ENCODE measurements at places on chromosomes 5 and 9.

DNA sequence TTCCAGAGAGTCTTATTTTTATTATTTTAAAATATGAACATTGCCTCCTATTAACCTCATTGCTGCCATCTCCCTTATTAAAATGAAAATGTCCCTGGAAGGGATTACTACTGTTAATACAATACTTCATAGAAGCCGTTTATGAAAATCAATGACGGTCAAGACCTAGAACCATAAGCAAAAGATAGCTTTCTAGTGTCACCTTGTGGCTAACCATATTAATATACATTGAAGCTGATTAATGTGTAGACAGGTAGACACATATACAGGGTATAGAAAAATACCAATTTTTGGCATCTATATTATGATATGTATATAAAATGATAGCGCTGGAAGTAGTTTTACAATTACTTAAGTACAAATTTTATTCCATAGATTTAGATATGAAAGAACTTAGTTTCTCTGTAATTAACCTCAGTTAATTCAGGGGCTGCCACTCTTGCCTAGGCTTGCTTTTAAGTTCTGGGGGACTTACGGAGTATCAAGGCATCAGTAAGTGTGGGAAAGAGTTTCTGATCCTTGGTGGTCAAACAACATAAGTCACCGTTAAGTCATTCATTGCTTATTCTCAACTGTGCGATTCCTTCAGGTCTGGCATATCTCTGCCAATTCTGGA, 2.5 kb upstream of the YTHDC2 start:
- no peak for DNase-seq

- DNase-seq: no peak
These were observed 1.9 kb downstream of the CDH18 start for GRCh38 chr5:19986031-19986619.

DNA sequence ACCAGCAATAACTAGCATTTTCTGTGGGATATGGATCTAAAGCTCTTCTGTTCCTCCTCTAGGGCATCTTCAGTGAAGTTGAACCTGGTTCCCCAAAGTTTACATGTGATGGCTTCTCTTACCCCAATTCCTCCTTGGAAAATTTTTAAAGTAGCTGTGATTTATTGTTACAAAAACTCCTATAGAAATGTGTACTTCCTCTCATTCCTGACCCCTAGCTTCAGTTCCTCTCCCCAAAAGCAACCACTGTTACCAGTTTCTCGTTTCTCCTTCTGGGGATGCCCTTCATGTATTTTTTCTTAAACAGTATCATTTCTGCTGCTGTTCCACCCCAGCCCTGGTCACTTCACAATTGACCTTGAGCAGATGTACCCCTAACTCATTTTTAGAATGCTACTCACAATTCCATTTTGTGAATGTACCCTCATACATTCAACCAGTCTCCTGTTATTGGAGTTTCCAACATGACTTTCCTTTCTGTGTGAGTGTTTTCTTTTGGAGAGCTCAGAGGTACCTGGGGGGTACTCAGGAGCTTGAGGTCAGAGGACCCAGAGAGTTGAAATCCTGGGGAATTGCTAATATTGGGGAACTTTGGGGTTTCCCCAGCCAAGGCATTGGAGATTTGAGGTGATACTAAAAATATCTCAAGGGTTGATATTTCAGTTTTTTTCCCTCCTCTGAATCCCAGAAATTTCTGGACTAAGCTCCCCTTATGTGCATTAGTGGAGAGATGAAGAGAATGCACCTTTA, 18.6 kb upstream of the GLRX start:
- no peak for DNase-seq

GRCh38 chr5:149213264-149213880, 58.3 kb upstream of the AFAP1L1 start:
- no peak for DNase-seq

- no peak for DNase-seq
These were observed 14.4 kb upstream of the GRXCR2 start for GRCh38 chr5:145887217-145887616.

DNA sequence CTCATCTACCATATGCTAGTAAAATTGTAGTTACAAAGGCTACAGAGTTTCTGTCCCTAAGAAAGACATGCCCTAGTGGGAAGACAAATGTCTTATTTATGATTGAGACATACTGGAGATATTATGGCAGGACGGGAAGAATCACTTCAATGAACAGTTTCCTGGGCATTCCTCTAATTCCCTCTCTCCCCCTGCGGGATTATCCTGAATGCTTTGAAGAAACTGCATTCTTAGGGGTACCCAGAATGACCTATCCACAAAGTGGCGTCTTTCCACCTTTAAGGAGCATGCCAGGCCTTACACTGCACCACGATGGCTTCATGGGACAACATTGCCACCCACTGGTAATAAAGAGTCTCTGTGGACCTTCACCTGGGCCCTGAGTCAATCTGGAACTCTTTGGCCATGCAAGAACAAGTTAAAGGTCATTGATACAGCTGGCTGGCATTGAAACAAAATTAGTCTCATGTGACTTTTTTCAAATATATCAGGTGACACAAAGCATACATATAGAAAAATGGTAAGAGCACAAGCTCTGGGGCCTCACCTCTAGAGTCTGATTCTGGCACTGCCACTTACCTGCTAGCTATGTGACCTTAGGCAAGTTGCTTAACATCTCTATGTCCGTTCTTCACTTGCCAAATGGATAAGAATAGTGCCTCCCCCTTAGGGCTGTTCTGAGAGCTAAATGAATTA, 32.0 kb downstream of the ANKRD55 start:
- DNase-seq: peak; percentile 32

DNA sequence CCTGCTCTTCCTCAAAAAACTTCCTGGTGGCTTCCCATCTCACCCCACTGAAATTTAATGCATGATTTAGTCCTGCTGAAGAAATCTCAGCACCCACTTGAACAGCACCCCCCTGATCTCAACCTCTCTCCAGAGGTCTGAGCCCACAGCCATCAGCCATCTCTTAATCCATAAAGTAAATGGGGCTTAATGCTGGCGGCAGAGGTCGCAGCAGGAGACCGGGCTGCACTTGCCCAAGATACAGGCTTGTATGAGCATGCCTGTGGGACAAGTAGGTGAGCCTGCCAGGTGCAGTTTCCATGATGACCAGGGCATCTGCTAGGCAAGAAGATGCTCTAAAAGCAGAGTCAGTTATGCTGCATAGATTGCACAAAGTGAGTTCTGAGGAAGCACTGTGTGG, 52.4 kb upstream of the CTXN3 start:
- no peak for DNase-seq

DNA sequence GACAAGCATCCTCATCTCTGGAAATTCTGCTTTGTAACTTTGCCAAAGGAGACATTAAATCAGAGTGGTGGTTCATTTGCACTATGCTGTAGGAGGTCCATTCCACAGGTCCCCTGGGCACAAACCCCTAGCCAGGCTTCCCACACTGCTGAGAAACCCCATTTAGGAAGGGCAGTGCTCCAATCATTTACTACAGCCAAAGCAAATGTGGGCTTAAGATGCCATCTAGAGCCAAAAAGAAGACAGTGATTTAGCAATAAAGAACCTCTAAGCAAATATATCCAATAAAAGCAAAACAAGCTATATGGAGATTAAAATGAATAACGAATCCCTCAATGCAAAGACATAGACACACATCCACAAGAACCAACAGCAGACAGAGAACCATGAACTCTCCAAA, 129.0 kb upstream of the ALDH1B1 start:
- DNase-seq: no peak

GRCh38 chr5:88679638-88680037, 203.3 kb downstream of the MEF2C start:
- no peak for DNase-seq

DNA sequence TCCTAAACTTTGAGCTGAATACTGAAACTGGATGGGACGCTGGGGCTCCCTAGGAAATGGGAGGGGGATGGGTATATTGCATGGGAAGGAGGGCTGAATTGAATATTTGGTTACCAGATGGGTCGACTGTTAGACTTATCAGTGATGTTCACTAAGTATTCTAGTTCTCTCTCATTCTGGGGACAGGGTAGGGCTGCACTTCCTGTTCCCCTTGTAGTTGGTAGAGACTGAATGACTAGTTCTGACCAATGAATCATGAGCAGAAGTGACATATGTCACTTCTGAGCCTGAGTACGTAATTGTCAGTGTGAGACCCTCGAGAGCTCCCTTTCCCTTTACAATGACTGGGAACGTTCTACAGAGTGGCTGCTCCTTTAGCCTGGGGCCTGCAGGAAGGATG, 55.5 kb upstream of the DMRT1 start:
- no peak for DNase-seq

DNA sequence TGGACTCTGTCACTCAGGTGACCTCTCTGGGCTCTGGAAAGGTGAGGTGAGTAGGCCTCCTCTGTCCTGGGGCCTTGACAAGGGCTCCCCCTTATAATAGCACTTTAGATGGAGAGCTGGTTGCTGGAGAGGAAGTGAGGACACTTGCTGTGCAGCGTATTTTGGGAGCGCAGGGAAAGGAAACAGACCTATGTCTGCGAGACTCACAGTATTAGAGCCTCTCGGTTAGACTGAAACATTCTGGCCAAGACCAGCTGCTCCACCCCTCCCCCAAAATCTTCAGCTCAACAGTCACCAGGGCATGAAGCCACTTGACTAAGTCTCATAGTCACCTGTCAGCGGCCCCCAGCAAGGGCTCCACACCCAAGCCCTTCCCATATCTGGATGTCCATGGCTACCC, 213.6 kb downstream of the AGTPBP1 start:
- DNase-seq: no peak

- DNase-seq: no peak
These were observed 105.8 kb downstream of the ADAMTS2 start for GRCh38 chr5:179239256-179240135.

DNA sequence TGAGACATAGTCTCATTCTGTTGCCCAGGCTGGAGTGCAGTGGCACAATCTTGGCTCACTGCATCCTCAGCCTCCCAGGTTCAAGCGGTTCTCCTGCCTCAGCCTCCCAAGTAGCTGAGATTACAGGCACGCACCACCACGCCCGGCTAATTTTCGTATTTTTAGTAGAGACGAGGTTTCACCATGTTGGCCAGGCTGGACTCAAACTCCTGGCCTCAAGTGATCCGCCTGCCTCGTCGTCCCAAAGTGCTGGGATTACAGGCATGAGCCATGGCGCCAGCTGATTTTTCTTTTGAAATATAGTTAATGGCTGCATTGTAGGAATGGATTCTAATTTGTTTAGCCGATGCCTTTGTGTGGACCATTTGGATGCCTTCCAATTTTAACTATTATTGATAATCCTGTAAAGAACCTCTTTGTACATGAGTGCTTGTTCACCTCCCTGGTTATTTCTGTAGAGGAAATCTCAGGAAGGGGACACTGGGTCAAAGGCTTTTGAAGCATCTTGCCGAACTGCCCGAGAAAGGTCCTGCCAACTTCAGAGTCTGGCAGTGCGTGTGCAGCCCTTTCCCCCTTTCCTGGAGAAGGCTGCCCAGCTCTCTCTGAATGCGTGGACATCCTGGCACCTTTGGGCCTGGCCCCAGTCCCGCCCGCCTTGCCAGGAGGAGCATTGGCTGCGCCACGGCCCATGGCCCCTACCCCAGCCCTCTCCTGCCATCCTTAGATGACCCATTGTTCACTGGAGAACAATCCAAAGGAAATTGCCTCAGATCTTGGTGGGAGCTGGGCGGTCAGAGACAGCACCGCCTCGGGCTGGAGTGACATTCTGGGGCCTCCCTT, 8.9 kb upstream of the NUP214 start:
- no peak for DNase-seq

DNA sequence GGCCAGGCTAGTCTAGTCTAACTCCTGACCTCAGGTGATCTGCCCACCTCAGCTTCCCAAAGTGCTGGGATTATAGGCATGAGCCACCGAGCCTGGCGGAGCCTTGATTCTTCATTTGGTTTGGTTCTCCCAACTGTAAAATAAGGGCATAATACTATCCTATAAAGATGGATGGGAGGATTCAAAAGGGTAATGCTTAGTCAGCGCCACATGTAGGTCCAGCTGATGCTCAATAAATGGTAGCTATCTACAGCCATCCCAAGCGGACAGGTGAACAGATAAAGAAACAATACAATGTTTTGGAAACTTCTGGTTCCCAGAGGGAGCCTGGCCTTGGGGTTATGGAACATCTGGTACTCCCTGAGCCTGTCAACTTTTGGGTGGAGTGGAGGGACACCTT, 13.6 kb upstream of the SET start:
- no peak for DNase-seq

- DNase-seq: no peak
These were observed 568.0 kb downstream of the ANXA1 start for GRCh38 chr9:73719660-73720059.

- DNase-seq: no peak
These were observed 18.3 kb upstream of the MUSK start for GRCh38 chr9:110650261-110650660.

GRCh38 chr5:83955916-83956315, 235.3 kb upstream of the HAPLN1 start:
- peak; percentile 84 for DNase-seq

DNA sequence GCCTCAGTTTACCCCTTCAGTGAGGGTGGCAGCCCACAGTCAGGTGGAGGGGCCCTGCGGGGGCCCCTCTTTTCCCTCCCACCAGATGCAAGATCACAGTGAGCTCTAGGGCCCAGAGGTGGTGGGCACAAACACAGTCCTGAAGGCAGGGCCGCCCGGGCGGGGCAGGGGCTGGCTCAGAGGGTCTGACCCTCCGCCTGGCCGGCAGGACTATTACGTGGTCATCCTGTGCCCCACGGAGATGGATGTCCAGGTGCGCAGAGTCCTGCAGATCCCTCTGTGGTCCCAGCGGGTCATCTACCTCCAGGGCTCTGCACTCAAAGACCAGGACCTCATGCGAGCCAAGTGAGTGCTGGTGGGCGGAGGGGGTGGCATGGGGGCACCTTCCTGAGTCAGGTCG, 63.4 kb downstream of the KCNT1 start:
- DNase-seq: no peak

DNA sequence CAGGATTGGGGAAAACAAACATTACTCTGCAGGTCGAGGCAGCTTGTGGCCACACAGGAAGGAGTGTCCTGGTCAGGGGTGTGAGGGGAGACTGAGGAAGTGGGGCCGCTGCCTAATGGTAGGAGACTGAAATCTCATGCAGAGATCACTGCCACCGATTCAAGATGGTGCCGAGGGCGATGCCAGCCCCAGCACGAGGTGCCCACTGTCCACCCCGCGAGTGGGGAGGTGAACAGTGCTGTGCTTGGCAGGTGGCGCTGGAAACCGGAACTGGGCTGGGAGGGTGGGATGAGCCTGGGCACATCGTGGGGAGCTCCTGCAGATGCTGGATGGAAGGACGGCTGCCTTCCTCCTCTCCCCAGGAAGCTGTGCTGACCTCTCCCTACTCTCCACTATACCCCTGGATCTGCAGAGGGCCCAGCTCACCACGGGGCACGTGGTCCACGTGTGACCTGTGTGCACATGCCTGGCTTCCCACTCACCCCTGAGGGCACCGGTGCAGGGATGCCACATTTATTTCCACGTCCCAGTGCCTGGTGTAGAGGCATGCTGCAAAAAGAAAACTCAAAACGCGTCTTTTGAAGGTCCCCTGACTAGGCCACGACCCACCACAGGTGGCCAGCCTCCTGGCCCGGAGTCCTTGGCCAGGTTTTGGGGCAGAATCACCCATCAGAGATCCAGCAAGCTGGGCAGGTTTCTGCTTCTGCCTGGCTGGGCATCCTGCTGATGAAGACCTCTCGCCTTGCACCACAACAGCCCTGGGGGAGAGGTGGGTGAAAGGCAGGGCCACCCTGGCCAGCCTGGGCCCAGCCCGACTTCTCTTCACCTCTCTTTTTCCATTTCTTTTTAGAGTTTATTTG, 71.7 kb upstream of the FCN1 start:
- no peak for DNase-seq

- DNase-seq: no peak
These were observed 320.6 kb upstream of the BRINP1 start for GRCh38 chr9:119689879-119690278.

- DNase-seq: no peak
These were observed 12.8 kb downstream of the EHMT1 start for GRCh38 chr9:137631345-137632229.

GRCh38 chr5:39466846-39467245, 42.1 kb upstream of the DAB2 start:
- no peak for DNase-seq
